Activated CD4-positive, alpha-beta T cell treated with anti-CD3 and anti-CD28 coated beads, Interleukin-2, amount 50 U/mL, for 48 hours (primary cell): ENCODE measurements at places on chromosomes 4 and X.

GRCh38 chrX:72498782-72499181 lies 73.9 kb downstream of the HDAC8 start:
- DNase-seq, result no peak

DNA sequence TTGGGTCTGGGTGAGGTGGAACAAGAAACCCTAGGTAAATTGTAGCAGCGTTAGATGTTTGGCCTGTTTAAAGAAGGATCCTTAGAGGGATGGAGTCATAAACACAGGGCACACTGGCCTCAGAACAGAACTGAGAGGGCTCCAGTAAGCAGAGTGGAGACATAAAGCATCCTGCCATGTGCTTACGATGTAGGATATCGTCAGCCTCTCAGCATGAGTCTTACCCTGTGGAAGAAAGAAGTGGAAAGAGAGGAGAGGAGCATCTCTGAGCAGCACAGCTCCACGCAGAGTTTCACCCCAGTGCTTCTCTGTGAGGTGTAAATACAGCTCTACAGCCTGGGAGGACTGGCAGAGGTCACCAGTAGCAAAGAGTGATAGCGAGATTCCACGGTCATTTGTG lies 27.8 kb upstream of the SORBS2 start:
- DNase-seq, result no peak

DNA sequence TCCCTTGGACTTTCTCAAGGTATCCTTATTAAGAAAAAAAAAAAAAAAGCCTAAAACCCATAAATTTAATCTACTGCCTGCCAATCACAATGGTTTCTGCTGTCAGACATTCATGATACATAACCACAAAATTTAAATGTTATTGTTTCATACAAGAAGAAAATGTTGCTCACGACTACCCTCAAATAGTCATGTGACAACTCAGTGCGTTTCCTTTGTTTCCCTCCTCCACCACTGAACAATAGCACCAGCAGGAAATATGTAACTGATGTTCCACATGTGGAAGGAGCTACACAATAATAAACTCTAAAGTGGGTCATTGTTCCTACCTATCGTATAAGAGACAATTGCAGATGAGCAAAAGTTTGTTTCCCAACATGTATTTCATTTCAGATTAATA lies 244.1 kb upstream of the EDNRA start:
- no peak for DNase-seq

DNA sequence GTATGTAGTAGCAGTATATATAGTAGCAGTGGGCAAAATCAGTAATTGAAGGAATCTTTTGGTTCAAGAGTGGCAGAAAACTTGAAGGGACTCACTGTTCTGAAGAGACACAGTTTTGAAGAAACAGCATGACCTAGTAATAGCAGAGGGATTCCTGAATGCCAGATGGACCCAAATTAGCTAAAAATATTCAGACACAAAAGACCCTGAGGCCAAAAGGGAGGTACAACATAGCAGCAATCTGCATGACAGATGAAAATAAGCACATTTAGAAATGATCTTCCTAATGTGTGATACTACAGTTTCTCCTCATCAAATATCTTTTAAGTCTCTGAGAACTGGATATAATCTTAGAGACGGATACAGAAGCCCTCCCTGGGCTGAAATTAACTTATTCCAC lies 536.6 kb downstream of the PPARGC1A start:
- DNase-seq, result no peak

- DNase-seq, result no peak
Observed at GRCh38 chr4:125666635-125667034, 351.9 kb downstream of the FAT4 start.

- no peak for DNase-seq
Observed at GRCh38 chrX:11381464-11381863, 88.3 kb downstream of the AMELX start.

GRCh38 chr4:177441061-177441802 lies 1.0 kb downstream of the AGA start:
- peak; percentile 29 for DNase-seq

- DNase-seq, result no peak
Observed at GRCh38 chr4:101115887-101116286, 231.4 kb downstream of the PPP3CA start.

DNA sequence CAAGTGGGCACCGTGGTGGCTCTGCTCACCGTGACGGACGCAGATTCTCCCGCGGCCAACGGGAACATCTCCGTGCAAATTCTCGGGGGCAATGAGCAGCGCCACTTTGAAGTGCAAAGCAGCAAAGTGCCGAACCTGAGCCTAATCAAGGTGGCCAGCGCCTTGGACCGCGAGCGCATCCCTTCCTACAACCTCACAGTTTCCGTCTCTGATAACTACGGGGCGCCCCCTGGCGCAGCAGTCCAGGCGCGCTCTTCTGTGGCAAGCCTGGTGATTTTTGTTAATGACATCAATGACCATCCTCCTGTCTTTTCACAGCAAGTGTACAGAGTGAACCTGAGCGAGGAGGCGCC lies 2.7 kb downstream of the FAT4 start:
- no peak for DNase-seq

GRCh38 chr4:148141501-148141900 lies 300.7 kb downstream of the NR3C2 start:
- DNase-seq, result no peak

DNA sequence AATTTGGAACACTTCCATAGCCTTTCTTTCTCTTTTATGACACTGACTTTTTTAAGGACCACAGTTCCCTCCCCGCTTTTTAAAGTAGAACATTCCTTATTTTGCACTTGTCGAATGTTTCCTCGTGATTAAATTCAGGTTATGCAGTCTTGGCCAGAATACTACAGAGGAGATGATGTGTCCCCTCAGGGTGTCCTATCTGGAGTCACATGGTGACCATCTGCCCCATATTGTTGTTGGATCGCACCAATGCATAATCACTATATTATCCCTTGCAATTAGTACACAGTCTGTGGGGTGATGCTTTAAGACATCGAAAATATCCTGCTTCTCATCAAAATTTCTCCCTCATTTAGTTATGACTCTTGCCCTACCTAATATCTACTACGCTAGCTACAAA lies 27.4 kb downstream of the WDFY3 start:
- DNase-seq, result no peak

DNA sequence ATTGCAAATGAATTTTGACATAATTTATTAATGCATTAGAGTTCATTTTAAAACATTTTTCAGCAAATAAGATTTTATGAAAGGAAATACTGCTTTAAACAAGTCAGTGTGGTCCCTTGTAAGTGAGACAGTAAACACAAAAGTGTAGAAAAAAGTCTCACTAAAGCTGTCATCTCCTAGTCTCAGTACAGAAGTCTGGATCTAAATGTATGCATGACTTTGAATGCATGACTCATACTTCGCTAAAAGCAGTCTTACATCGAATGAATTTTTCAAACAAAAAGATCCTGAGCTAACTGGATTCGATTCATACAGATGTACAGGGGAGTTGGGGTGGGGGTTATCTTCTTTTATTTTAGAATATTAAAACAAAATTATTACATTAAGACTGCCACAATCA lies 207.4 kb upstream of the VCX start:
- no peak for DNase-seq

GRCh38 chr4:2910409-2910808 lies 52.8 kb downstream of the NOP14 start:
- no peak for DNase-seq

DNA sequence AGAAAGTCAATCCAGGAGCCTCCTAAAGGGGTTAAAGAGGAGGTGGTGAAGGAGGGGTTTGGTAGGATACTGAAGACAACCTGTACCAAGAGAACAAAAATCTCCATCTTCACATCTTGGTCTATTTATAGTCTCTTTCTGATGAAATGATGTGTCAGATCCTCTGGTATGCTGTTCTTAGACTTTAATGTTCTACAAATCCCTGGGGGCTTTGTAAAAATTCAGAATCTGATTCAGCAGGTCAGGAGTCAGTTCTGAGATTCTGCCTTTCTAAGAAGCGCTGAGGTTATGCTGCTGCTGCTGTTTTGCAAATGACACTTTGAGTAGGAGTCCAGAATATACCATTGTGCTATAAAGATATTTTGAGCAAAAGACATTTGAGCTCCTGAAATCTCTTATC lies 172.9 kb upstream of the GLRA2 start:
- no peak for DNase-seq

GRCh38 chrX:101415180-101416145 lies 7.4 kb downstream of the HNRNPH2 start:
- no peak for DNase-seq

- DNase-seq, result no peak
Observed at GRCh38 chrX:36436361-36436760, 516.8 kb downstream of the CFAP47 start.

DNA sequence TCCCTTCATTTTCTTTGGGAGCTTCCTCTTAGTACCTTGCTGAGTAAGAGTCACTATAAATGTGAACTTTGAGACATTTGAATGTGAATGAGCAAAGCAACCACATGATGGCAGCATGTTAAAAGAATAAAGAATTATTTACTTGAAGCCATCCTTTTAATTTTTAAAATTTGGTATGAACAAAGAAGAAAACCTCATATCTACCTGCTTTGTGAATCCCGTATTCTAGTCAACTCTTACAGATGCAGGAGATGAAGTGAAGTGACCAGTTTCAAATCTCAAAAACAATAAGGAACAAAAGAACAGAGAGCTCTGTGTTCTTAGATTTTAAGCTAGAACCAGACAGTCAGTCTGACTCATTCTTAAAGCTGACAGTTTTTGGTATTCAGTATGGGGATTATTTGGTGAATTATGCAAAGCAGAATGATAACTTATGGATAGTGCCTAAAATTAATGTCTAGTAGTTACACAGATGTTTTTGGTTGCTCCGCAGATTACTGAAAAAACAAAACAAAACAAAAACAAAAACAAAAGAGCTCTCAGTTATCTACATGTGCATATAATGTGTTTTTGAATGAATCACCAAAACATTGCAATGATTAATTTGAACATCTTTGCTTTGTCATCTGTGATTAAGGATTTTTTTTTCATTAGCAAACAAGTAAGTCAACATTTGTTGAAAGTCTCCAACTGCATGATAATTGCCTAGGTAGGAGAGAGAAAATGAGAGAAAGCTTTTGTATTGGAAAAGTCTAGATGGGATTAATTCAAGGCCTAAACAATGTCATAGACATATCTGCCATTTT lies 48.2 kb upstream of the H2AZ1 start:
- DNase-seq, result no peak

GRCh38 chrX:42714981-42715700 lies 62.8 kb downstream of the PPP1R2C start:
- DNase-seq, result peak; percentile 40

GRCh38 chr4:76659103-76659490 lies 224.1 kb downstream of the SHROOM3 start:
- no peak for DNase-seq

DNA sequence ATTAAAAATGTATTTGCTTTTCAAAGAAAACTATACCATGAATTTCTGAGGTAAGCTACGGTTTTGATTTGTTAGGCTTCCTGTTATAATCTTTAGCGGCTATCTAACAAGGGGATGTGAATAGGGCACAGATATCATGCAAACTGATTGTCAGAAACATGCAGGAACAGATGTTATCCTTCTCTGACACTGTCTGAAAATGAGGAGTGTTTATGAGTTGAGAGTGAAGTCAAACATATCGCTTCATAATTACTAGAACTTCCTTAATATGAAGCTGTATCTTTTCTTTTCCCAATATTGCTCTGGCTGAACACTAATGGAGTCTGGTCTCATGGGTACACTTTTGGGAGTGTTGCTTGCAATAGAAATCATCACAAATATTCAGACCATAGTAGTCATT lies 16.3 kb upstream of the SULT1B1 start:
- no peak for DNase-seq

- DNase-seq, result no peak
Observed at GRCh38 chr4:3121110-3121509, 46.6 kb downstream of the HTT start.

GRCh38 chr4:150318971-150319370 lies 240.7 kb downstream of the DCLK2 start:
- DNase-seq, result no peak

- no peak for DNase-seq
Observed at GRCh38 chr4:7587433-7588405, 153.0 kb upstream of the PSAPL1 start.

DNA sequence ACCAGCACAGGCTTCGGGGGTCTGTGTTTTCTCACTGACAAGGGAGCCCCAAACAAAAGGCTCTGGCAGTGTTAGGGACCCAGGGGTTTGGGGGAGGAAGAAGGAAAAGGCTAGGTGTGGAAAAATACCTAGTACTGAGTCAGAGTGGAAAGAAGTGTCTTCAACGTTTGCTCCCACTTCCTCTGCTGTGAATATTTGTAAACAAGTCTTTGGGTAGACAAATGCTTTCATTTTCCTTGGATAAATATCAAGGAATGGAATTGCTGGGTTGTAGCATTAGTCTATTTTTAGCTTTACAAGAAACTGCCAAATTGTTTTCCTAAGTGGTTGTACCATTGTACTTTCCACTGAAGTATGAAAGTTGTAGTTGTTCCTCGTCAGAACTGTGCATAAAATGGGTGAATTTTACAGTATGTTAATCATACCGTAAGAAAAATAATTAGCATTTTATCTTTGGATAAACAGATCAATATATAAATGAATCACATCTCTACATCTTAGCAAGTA lies 17.4 kb downstream of the COL4A5 start:
- no peak for DNase-seq

- no peak for DNase-seq
Observed at GRCh38 chrX:118745570-118745969, 18.2 kb downstream of the IL13RA1 start.

GRCh38 chr4:22179124-22179874 lies 230.7 kb upstream of the KCNIP4 start:
- no peak for DNase-seq

GRCh38 chrX:129318375-129318774 lies 204.9 kb downstream of the SMARCA1 start:
- no peak for DNase-seq

DNA sequence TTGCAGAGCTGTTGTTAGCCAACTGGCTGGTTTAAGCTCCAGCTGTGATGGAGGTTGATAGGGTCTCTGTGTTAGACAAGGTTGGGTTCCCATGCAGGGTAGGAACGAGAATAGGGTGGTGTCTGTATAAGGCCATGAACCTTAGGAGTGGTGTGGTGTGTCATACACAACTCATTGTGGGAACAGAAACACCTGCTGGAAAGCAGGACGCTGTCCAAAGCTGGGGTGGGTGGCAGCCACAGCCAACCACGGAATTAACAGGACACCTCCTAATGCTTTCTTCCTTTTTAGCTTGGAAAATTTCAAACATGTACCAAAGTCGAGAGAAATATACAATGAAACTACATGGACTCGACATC lies 94.4 kb downstream of the ARHGAP10 start:
- no peak for DNase-seq

DNA sequence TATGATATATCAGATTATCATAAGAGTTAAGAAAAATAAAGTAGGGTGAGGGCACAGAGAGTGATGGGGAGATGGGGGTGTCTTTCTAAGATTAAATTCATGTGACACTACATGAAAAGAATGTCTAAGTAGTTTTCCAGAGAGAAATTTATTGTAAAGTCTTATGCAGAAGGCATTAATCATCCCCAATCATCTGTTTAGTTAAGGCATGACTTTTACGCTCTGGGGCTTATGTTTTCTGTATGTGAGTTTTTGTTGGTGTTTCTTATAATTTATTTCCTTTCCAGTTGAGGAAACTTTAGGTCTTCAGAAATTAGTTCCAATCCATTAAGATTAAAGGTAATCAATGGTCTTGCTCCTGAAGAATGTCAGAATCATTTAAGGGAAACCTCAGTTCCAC lies 383.0 kb upstream of the GALNT7 start:
- no peak for DNase-seq

GRCh38 chrX:48676893-48677270 lies 6.7 kb upstream of the WAS start:
- DNase-seq, result peak; percentile 23
